ENCODE measurements at places on chromosomes 7 and 10. TPM values are rescaled to one million over a fixed set of nuclear protein-coding genes. Genes with fewer than 3 reads are reported as not detected.

TMEM178B gene
- 1.3 TPM for total RNA-seq

CALML5 gene
- not detected for total RNA-seq

XRCC2 gene
- total RNA-seq = 4.8 TPM

MIOS gene
- total RNA-seq = 16.5 TPM

OPN1SW gene
- not detected for total RNA-seq
